ENCODE measurements at places on chromosomes 3 and 15.

DNA sequence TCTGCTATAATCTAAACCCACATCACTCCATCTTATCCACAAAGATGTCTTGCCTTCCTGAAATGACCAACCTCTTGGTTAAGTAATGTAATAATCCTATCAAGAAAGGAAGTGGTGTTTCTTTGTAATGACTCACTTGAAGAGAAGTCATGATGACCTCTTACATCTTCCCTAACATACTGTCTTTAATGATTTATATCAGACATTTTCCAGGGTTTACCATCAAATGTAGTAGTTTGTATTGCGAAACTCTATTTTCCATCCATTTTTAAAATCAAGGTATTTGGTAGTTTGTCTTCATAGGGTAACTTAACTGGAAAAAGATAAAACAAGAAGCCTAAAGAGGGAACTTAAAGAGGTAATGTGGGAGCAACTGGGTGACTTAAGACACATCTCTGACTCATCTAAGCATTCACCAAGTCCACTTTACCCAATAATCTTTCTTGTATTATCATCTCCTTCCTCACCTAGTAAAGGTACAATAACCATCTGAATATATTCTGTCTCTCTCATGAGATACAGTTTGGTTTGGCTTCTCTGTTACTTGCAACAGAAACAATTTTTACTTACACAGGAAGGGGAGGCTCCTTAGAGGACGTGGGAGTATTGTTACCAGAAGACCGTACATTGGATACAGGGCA lies 5.7 kb upstream of the MAPK6 start:
- H3K36me3 ChIP-seq = no peaks in the 10 kb centered on the region
- no peak overlapping the region for H3K27ac ChIP-seq
- H3K27me3 ChIP-seq = peaks cover 14% of the 10 kb centered on the region
- no peak for DNase-seq

DNA sequence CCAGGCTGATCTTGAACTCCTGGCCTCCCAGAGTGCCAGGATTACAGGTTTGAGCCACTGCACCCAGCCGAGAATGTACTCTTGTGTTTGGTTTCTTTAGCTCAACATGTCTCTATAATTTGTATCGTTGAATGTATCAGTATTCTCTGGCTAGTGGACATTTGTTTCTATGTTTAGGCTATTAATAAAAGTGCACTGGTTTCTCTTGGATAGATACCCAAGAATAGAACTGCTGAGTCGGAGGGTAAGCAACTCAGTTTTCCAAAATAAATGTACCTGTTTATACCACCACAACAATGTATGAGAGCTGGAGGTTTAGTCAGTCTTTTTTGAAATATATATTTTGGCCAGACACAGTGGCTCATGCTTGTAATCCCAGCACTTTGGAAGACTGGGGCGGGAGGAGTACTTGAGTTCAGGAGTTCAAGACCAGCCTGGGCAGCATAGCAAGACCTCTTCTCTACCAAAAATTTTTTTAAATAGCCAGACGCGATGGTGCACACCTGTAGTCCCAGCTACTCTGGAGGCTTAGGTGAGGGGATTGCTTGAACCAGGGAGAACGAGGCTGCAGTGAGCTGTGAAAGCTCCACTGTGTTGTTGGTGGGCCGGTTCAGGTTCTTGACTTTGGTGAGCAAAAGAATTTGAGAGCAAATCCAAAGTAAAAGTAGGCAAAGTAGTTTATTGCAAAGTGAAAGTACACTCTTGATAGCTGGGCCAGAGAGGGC lies 7.7 kb upstream of the IVD start:
- H3K27ac ChIP-seq = peak overlapping the region; percentile 73
- no peaks in the 10 kb centered on the region for H3K27me3 ChIP-seq
- H3K4me3 ChIP-seq = no peak overlapping the region
- H3K4me1 ChIP-seq = peaks cover 26% of the 10 kb centered on the region

DNA sequence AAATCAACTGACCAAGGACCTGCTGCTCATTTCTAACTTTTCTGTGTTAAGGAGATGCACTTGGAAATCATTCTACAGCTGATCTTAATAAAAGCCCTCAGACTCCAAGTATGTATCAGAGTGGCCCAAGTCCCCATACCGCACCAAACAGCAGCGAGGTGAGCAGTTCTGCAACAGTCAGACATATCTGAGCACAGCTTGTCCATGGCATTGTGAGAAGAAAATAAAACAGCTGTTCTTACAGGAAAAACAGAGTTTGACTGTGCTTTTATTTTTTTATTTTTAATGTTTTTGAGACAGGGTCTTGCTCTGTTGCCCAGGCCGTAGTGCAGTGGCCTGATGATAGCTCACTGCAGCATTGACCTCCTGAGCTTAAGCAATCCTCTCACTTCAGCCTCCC lies 131.8 kb downstream of the ADAMTS9 start:
- DNase-seq = no peak
- H3K27me3 ChIP-seq = no peaks in the 10 kb centered on the region
- no peaks in the 10 kb centered on the region for H3K36me3 ChIP-seq
- no peak overlapping the region for H3K4me3 ChIP-seq
- no peaks in the 10 kb centered on the region for H3K4me1 ChIP-seq
- H3K27ac ChIP-seq = no peak overlapping the region

DNA sequence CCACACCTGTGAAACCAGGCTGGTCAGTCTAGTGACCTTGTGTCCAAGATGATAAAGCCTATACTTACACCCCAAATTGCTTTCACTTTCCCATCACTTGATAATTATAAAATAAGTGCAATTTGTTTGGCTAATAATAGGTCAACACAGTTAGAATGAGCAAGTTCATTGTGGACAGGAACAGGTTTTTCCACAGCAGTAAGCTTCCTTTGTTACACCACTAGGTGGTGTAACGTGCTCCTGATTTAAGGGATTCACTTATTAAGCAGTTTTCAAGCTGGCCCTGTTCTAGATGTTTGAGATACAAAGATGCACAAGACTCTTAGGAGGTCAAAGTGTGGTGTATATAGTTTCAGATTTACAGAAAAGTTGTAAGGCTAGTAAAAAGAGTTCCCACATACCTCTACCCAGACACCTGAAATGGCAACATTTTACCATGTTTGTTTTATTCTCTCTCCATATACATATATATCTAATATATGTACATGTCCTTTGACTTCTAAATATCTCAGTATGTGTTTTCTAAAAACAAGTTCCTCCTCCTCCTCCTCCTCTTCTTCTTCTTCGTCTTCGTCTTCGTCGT lies 6.8 kb upstream of the MFSD1 start:
- H3K27ac ChIP-seq = no peak overlapping the region
- H3K36me3 ChIP-seq = no peaks in the 10 kb centered on the region
- no peak for DNase-seq
- H3K27me3 ChIP-seq = peaks cover 18% of the 10 kb centered on the region

- H3K36me3 ChIP-seq = peaks cover 3% of the 10 kb centered on the region
- peaks cover 20% of the 10 kb centered on the region for H3K27me3 ChIP-seq
- peak within 1 kb of the TSS; percentile 16 for H3K27ac ChIP-seq
- H3K4me3 ChIP-seq = no peak within 1 kb of the TSS
Measured at GRCh38 chr3:19934098-19934566, at the start of gene EFHB. EFHB (minus strand) TSS chr3:19934217; CDS start chr3:19934018, 199 bp downstream.

DNA sequence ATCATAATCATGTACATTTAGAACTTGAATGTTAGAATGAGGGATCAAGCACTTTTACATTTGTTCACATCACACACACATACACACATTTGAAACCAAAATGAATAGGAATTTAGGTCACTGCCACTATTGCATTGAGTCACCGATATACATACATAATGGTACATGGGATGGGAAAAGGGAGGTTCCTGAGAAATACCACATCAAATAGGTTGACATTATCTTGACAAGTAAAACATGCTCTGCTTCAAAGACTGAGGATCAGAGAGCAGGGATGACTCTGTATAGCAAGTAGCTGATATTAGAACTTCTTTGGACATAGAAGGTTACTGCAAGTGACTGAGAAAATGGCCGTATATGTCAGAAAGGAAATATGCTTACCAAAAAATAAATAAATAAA lies 847.2 kb downstream of the PLOD2 start:
- no peaks in the 10 kb centered on the region for H3K4me1 ChIP-seq
- H3K27me3 ChIP-seq = no peaks in the 10 kb centered on the region
- H3K36me3 ChIP-seq = no peaks in the 10 kb centered on the region
- no peak for DNase-seq

- H3K4me1 ChIP-seq = no peaks in the 10 kb centered on the region
- no peaks in the 10 kb centered on the region for H3K36me3 ChIP-seq
- H3K27me3 ChIP-seq = peaks cover 19% of the 10 kb centered on the region
Measured at GRCh38 chr15:91263632-91264531, 163.8 kb downstream of the SV2B start.

- no peaks in the 10 kb centered on the region for H3K4me1 ChIP-seq
- no peak overlapping the region for H3K4me3 ChIP-seq
- DNase-seq = no peak
Measured at GRCh38 chr3:117921411-117921810, 1113.2 kb downstream of the IGSF11 start.

DNA sequence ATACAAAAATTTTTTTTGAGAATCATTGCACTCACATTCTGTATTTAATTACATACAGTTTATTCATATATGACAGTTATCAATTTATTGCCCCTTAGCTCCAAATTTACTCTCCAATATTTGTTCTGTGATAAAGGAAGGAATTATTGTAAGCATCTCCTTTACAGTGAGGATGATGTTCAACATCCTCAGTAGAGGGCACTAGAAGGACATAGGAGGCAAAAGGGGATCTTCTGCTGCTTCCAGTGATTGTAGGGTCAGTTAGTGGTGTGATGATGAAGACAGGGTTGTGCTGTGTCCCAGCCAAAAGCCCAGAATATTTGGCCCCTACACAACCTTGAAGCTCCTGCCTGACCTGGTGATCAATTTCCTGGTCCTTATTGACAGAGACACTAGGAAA lies 89.9 kb upstream of the DCBLD2 start:
- no peak overlapping the region for H3K27ac ChIP-seq
- no peaks in the 10 kb centered on the region for H3K4me1 ChIP-seq
- DNase-seq = no peak
- no peaks in the 10 kb centered on the region for H3K27me3 ChIP-seq
- no peaks in the 10 kb centered on the region for H3K36me3 ChIP-seq

- no peak for DNase-seq
- H3K27me3 ChIP-seq = no peaks in the 10 kb centered on the region
- H3K27ac ChIP-seq = no peak overlapping the region
Measured at GRCh38 chr15:41961001-41961518, 11.3 kb downstream of the EHD4 start.

GRCh38 chr3:96027718-96028117 lies 786.7 kb upstream of the EPHA6 start:
- DNase-seq = no peak
- H3K27me3 ChIP-seq = no peaks in the 10 kb centered on the region
- H3K4me3 ChIP-seq = no peak overlapping the region
- H3K4me1 ChIP-seq = no peaks in the 10 kb centered on the region

DNA sequence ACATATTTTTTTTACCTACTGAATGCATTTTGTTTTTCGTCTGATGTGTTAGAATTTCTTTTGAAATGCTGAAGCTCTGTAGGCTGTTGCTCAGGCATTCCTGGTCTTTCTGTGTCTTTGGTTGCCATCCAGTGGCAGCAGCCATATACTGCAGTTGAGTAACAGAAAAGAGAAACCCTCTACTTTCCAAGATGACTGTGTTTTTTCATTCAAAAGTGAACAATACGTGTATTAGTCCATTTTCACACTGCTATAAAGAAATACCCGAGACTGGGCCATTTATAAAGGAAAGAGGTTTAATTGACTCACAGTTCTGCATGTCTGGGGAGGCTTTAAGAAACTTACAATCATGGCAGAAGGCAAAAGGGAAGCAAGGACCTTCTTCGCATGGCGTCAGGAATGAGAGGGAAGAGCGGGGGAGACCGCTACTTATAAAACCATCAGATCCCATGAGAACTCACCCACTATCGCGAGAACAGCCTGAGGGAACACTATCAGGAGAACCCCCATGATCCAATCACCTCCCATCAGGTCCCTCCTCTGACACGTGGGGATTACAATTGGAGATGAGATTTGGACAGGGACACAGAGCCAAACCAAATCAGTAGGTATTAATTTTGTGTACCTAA lies 4.7 kb upstream of the GOLGA8B start:
- peaks cover 40% of the 10 kb centered on the region for H3K27me3 ChIP-seq
- H3K4me3 ChIP-seq = peak overlapping the region; percentile 64
- H3K27ac ChIP-seq = peak overlapping the region; percentile 51
- DNase-seq = peak; percentile 77
- peaks cover 15% of the 10 kb centered on the region for H3K4me1 ChIP-seq

DNA sequence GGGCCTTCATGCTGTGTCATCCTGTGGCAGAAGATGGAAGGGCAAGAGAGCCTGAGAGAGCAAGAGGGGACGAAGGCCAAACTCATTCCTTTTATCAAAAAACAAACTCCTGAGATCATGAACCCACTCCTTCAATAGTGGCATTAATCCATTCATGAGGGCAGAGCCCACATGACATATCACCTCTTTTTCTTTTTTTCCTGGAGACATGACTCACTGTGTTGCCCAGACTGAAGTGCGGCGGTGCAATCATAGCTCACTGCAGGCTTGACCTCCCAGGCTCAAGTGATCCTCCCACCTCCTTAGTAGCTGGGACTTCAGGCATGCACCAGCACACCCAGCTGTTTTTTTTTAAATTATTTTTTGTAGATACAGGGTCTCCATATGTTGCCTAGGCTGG lies 92.0 kb upstream of the RNU6-1 start:
- DNase-seq = no peak
- H3K27ac ChIP-seq = no peak overlapping the region
- no peaks in the 10 kb centered on the region for H3K36me3 ChIP-seq
- no peaks in the 10 kb centered on the region for H3K4me1 ChIP-seq

DNA sequence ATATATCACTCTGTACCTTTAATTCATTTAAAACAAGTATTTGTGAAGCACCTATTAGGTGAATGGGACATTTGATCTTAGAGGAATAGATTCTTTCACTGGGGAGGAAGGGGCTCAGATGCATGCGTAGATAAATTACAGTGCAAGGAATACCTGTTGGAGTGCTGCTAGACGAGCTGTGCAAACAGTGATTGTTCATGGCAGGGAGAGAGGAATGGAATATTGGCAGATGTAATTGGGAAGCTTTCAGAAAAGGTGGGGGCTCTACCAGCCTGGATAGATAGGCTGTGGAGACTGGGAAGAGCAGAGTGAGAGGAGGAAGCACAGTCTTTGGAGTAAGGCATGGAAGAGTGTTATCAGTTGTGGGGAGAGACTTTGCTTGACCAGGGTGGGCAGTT lies 116.8 kb downstream of the AKAP13 start:
- peaks cover 35% of the 10 kb centered on the region for H3K4me1 ChIP-seq
- H3K27ac ChIP-seq = no peak overlapping the region
- H3K4me3 ChIP-seq = no peak overlapping the region

GRCh38 chr15:70283511-70283910 lies 185.8 kb upstream of the TLE3 start:
- DNase-seq = no peak
- H3K4me3 ChIP-seq = no peak overlapping the region
- peaks cover 18% of the 10 kb centered on the region for H3K4me1 ChIP-seq
- H3K36me3 ChIP-seq = no peaks in the 10 kb centered on the region
- H3K27me3 ChIP-seq = peaks cover 5% of the 10 kb centered on the region
- H3K27ac ChIP-seq = no peak overlapping the region

- H3K4me1 ChIP-seq = peaks cover 13% of the 10 kb centered on the region
- no peak overlapping the region for H3K27ac ChIP-seq
- no peak for DNase-seq
- H3K36me3 ChIP-seq = no peaks in the 10 kb centered on the region
Measured at GRCh38 chr3:50189989-50190388, 1.4 kb upstream of the GNAT1 start.

All from activated naive CD4-positive, alpha-beta T cell treated with anti-CD3 and anti-CD28 coated beads, Interleukin-2, amount 10 ng/mL, durations not matched to agents 7 days and 5 days (primary cell).